ENCODE measurements at places on chromosomes 4 and X.

DNA sequence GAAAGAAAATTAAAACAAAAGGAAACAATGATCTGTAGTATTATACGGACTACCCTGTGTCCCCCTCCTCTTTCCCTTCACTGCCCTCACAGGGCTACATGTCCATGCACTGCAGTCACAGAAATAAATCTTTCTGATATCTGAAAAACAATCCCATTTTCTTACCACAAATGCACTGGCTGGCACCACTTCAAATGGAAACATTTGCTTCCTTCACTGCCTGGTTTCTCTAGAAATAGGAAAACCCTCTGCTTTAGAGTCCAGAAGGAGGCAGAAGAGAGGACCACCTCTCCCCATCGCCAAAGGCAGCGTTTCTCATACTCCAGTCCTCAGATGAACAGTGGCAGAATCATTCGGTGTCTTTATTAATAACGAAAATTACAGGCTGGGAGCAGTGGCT lies 98.2 kb downstream of the GRIA3 start:
- DNase-seq: no peak

GRCh38 chr4:1534876-1535526 lies 128.8 kb upstream of the NKX1-1 start:
- no peak for DNase-seq

- no peak for DNase-seq
These were observed 67.9 kb downstream of the SLAIN2 start for GRCh38 chr4:48409203-48409602.

DNA sequence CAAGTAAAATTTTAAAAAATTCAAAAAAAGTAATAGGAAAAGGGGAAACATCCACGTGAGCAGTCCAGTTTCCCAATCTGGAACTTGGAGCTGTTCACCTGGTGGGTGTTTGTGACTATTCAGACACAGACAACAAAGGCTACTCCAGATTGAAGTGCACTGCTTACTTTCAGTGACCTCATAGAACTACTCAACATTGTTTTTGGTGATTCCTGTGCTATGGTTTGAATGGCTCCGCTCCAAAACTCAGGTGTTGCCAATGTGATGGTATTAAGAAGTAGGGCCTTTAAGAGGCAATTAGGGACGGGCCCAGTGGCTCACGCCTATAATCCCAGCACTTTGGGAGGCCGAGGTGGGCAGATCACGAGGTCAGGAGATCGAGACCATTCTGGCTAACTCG lies 22.1 kb downstream of the SH3RF1 start:
- DNase-seq: no peak

DNA sequence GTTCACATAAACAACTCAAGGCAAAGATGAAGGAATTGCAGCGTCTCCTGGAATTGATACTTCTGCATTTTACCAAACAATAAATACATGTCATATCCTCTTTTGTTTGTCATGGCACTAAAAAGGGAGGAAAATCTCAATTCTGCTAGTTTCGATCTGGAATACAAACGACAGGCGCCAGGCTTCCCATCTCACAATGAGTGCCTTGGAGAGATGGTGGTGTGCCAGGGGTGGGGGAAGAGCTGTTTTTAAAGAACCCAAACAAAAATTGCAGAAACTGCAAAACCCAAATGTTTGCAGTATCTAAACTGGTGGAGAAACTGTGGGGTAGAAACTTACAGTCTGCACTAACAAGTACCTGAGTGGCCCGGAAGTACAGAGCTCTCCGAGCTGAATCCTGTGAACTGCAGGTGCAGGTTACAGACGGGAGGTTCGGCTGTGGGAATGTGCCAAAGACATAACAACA lies 53.0 kb upstream of the KLF3 start:
- no peak for DNase-seq

- no peak for DNase-seq
These were observed 514.8 kb downstream of the CCSER1 start for GRCh38 chr4:90641861-90642599.

DNA sequence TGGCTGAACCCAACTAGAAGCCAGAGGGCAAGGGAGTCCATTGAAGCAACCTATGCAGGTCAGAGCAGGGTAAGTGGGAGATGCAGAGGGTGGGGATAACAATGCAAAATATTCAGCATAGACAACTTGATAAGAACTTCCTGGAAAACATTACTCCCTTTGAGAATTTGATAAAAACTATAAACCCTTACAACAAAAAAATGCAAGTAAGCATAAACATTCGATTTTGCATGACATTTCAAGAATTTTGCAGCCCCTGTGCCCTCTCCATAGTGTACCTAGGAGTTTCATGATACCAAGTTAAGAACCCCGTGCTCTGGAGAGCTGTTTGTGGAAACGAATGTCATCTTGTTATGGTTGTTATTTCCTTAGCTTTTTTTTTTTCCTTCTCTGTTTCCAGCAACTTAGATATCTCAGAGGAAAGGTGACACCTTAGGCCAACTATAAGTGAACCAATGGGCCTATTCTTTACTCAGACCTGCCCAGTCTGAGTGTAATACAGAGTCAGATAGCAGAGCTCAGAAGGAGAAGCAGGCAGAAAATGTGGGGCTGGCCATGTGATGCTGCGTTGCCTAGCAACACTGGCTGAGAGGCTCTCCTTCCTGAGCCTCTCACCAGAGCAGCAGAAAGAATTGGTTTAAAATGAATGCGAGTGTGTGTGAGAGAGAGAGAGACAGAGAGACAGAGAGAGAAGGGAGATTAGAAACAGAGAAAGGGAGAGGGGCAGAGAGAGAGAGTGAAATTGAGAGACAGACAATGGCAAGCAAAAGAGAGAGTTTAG lies 36.7 kb upstream of the GABRQ start:
- DNase-seq: no peak

GRCh38 chr4:38902695-38903094 lies 35.1 kb downstream of the FAM114A1 start:
- DNase-seq: no peak

DNA sequence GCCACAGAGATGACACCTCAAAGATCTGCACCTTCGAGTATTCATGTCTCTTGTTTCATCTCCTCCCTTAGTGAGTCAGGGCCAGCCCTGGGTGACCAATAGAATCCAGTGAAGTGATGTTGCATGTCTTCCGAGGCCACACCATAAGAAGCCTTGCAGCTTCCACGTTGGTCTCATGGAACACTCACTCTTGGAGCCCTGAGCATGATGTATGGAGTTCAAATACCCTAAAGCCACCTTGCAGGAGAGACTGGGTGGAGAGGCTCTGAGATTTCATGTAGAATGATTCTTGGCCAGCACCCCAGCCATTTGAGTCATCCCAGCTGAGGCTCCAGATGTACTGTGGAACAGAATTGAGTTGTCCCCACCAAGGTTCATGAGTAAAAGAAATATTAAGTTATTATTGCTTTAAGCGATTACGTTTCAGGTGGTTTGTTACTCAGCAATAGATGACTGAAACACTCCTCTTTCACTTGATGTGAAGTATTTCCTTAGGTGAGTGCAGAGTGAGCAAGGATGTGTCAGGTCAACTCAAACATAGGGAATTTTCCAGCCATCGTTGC lies 5.0 kb upstream of the RP2 start:
- no peak for DNase-seq

GRCh38 chr4:188665491-188666457 lies 526.5 kb downstream of the TRIML1 start:
- no peak for DNase-seq

GRCh38 chr4:53505947-53506346 lies 85.3 kb downstream of the LNX1 start:
- no peak for DNase-seq

- DNase-seq: no peak
These were observed 27.5 kb downstream of the TMEM156 start for GRCh38 chr4:39004758-39005157.

DNA sequence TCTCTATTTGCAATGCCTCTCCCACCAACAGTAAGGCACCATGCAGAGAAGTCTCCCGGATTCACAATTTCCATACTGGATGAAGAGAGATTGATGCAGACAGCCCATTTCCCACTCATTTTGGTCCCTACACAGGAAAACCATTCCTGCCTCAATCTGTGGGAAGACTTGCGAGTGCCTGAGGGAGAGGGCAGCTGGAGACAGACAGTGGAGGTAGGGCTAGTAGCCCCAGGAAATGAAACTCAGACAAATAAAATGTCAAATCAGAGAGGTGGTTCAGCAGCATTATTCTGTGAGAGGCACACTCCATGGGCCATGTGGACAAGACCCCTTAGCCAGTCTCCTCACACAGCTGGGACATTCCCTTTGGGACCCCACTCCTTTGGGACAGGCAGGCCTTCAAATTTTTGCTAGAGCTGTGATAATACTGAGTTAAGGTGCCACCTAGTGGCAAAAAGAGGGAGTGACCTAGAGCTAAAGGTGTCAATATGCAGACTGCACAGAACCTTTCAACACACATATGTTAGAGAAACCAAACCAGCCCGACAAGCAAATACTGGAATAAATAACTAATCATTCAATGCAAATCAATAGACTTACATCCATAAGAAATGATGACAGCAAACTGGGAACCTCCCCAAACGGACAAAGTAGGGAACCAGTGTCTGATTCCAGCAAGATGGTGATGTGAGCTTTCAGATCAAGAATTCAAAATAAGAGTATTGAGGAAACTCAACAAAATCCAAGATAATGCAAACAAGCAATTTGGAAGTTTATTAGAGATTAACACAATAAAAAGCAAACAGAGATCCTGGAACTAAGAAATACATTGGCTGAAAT lies 1865.3 kb upstream of the AGA start:
- no peak for DNase-seq

GRCh38 chr4:172573899-172574298 lies 594.7 kb upstream of the GALNT7 start:
- no peak for DNase-seq

- no peak for DNase-seq
These were observed 259.4 kb upstream of the PCDH7 start for GRCh38 chr4:30460818-30461217.

DNA sequence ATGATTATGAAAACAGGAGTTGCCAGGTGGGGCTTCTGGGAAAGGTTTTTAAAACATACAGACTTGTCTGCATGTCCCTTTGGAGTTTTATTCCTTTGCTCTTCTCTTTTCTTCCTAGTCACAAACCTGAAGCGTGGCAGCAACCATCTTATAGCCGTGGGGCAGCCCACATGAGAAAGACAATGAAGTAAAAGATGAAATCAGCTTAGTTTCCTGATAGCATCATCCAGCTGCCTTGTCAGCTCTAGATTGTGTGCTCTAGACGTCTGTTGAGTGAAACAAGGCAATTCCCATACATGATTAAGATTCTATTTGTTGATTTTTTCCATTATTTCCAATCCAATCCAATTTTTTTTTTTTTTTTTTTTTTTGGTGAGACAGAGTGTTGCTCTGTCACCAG lies 68.9 kb downstream of the ELOVL6 start:
- no peak for DNase-seq

- no peak for DNase-seq
These were observed 6.1 kb upstream of the HCCS start for GRCh38 chrX:11105080-11105479.
